NCI-H1694 (cell line): ENCODE measurements at places on chromosomes 11 and 22.

- no peak for DNase-seq
Measured at GRCh38 chr11:67644472-67645418, 5.2 kb upstream of the TBX10 start.

DNA sequence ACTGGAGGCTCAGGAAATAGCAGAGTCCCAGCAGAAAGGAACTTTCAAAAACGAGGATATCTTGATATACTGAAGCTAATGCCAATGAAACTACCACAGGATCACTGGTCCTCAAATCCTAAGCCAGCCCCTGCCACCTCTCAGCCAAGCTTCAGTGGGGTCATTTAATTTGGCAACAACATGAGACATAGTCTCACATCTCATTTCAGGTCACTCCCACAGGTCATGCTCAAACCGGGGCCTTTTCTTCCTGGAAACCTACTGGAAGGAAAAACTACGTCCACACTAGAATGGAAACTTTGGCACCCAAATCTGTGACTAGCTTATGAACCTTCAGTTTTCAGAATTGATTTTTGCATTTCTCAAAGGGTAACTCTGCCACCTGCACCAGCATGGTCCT is 61.9 kb upstream of the CYP2D6 start:
- no peak for DNase-seq

DNA sequence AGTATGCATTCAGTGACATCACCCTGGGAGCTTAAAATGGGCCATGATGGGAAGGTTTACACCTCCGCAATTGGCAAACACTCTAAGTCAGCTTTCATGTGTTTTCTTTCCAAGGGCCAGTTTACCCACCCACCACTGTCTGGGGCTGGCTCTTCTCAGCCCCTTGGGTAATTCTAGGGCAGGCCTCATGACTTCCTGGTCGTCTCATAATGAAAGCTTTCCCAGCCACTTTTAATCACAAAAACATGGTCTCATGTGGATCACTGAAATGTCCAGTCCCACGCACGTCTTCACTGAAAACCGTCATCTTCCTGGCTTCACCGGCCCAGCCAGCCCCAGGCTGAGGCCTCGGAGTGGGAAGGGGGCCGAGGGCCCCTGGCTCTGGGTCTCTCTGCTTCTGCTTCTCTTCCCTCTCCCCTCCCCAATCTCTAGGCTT is 58.5 kb upstream of the ANO1 start:
- DNase-seq, result no peak

DNA sequence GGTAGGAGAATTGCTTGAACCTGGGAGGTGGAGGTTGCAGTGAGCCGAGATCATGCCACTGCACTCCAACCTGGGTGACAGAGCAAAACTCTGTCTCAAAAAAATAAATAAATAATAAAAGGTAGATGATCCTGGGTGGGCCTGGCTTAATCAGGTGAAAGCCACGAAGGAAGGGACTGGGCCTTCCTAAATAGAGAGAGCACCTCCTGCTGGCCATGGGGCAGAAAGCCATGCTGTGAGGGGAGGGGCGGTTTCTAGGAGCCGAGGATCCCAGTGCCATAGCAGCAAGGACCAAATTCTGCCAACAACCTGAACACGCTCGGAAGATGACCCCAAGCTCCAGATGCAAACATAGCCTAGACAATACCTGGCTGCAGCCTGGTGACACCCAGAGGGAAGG is 24.5 kb upstream of the DGKZ start:
- DNase-seq, result no peak

- DNase-seq, result no peak
Measured at GRCh38 chr22:37138849-37139561, 10.7 kb downstream of the IL2RB start.

DNA sequence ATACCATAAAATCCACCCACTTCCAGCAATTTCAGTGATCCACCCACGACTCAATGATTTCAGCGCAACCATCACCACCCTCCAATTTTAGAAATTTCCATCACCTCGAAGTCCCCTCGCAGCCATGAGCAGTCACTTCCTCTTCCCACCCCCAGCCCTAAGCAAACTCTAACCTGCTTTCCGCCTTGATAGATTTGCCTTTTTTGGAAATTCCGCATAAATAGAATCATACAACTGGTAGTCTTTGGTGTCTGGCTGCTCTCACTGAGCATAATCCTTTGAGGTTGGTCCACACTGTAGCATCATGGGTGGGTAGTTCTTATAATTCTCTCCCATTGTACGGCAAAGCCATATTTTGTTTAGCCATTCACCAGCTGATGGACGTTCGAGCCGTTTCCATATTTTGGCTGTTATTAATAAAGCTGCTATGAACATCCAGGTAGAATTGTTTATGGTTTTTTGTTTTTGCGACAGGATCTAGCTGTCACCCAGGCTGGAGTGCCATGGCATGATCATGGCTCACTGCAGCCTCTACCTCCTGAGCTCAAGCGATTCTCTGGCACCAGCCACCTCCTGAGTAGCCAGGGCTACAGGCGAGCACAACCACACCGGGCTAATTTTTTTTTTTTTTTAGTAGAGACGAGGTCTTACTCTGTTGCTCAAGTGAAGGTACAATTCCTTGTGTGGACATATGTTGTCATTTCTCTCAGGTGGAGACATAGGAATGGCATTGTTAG is 16.0 kb downstream of the PIM3 start:
- DNase-seq, result no peak

- no peak for DNase-seq
Measured at GRCh38 chr11:17630936-17631335, 83.9 kb downstream of the OTOG start.

GRCh38 chr11:100581318-100581717 is 105.8 kb upstream of the ARHGAP42 start:
- no peak for DNase-seq

- no peak for DNase-seq
Measured at GRCh38 chr11:67640758-67641337, 1.3 kb upstream of the TBX10 start.

- DNase-seq, result no peak
Measured at GRCh38 chr11:10447445-10447844, 7.6 kb upstream of the AMPD3 start.

DNA sequence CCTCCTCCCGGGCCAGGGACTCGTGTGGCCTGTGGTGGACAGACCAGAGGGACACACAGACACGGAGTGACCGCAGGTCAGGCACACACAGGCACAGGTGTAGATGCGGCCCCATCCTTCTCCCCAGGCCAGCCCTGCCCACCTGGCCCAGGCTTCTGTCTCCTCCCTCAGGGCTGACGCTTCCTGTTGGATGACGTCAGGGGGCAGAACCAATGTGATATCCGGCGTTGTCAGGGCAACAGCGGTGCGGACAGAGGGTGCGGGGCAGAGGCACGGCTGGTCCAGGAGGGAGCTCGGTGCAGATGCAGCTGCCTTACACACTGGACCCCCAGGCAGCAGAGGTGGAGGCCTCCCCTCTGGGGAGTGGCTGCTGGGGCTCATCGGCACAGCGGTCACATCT is 2.9 kb upstream of the TUBGCP6 start:
- no peak for DNase-seq

- no peak for DNase-seq
Measured at GRCh38 chr22:19604711-19605268, 80.6 kb upstream of the CLDN5 start.

- DNase-seq, result peak; percentile 54
Measured at GRCh38 chr22:42344361-42344905, 74.0 kb upstream of the TCF20 start.

DNA sequence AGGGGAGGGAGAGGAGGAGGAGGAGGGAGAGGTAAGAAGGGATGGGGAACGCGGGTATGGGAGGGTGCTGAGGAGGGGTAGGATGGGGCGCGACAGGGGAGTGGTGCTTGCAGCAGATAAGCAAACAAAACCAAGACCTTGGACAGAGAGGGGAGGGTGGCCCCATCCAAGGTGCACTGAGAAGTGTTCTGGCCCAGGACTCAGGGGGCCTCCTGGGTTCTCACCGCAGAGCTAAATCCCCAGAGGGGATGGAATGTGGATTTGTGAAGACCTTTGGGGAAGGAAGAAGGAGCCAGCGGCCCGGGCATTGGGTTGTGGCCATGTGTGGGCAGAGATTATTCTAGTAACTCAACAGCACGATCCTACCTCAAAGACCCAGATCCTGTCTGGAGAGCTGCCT is 90.9 kb upstream of the LINC01488 start:
- no peak for DNase-seq

- no peak for DNase-seq
Measured at GRCh38 chr11:810040-810567, 337 bp downstream of the RPLP2 start.

- no peak for DNase-seq
Measured at GRCh38 chr11:45409587-45409986, 123.4 kb upstream of the SYT13 start.

DNA sequence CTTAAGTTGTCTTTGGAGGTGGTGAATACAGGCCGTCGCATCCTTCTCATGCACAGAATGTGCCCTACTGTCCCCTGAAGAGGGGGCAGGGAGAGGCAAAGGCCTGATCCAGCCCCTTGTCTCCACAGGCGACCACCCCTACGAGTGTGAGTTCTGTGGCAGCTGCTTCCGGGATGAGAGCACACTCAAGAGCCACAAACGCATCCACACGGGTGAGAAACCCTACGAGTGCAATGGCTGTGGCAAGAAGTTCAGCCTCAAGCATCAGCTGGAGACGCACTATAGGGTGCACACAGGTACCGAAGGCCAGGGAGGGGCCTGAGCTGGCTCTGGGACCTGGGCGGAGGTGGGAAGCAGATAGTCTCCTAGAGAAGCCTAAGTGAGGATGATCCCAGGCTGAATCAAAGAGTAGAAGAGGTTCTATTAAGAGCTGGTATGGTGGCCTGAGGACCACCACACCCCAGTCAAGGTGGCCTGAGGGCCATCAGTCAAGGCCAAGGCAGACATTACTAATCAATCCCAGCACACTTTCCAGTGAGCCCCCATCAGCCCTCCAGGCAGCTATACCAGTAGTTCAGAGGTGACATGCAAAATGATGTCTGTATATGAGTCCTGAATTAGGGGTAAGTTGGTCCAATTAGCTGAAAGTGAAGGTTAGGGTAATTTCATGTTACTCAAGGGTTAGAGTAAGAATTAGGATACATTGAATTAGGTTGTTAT is 49.0 kb upstream of the NNMT start:
- no peak for DNase-seq

DNA sequence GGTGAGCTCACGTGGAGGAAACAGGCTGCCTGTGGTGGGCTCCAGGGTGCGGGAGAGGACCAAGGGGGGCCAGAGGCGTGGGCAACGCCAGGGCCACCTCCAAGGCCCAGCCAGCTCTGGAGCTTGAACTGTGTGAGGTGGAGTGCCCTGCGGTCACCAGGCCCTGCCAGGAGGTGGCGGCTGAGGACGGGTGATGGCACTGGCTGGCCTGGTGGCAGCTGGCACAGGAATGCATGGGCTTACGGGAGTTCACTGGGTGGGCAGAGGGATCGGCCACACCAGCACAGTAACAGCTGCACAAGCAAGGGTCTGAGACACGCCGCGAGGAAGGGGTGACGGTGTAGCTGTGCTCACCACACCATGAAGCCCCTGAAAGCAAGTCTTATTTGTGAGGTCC is 15.8 kb downstream of the TOLLIP start:
- DNase-seq, result peak; percentile 8

- DNase-seq, result no peak
Measured at GRCh38 chr11:87361891-87362290, 324.2 kb downstream of the TMEM135 start.
